ENCODE measurements at places on chromosomes 4 and X.

DNA sequence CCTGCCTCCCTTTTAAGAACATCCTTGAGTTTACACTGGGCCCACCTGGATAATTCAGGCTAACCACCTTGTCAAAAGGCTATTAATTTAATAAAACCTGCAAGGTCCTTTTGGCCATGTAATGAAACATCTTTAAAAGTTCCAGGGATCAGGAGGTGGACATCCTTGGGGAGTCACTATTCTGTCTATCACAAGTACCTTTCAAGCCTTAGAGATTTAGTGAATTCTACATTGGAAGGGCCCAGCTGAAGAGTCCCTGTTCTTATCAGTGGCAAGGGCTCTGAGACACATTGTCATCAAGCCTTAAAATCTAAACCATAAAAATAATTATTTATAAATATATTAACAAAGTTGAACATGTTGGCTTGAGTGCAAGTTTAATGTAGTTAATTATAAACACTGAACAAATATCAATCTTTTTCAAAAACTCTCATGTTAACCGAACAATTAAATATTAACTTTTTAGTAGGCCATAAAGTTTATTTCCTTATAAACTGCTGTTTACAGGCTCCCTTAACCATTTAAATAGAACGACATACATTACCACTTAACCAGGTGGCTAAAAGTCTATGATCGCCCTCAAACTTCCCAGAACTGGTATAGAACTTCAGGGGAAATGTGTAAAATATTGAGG lies 104.4 kb upstream of the CBR4 start:
- no peak for DNase-seq

- no peak for DNase-seq
Observed at GRCh38 chrX:118345045-118345463, 852 bp upstream of the WDR44 start.

- no peak for DNase-seq
Observed at GRCh38 chrX:10365532-10366265, 208.9 kb downstream of the CLCN4 start.

DNA sequence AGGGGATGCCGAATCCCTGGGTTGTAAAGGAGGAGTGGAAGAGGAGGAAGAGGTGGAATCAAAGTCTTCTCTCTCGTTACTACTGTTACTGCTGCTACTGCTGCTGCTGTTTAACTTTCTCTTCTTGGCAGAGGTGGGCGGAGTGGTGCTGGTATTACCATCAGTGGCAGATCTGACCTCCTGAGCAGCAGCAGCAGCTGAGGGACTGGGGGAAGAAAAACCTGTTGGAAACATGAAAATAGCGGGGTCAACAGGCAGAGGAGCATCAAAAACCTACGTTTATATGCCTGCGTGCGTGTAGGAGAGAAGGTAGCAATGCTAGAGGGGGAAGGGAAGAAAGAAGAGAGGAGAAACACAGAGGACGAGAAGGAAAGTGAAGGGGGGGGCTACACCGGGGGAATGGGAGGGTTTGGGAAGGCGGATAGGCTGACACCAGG lies 339 bp downstream of the CUL4B start:
- peak; percentile 20 for DNase-seq

- DNase-seq, result no peak
Observed at GRCh38 chr4:13543032-13543838, 1.1 kb downstream of the NKX3-2 start.

DNA sequence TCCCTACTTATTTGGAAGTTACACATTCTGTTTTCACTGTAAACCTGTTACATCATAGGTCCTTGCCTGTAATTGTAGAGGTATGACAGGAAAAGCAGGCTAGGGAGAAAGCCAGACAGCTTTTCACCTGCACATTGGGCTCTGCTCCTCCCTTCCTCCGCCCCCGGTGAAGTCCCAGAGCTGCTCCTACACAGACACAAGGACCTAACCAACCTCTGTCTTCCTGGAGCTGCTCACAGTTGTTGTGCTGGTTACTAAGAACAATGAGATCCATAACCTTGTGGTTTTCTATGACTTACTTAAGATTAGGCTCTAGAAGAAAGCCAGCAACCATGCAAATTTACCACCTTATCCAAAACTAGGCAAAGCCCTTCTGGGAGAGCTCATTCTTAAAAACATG lies 40.0 kb downstream of the MOSPD2 start:
- no peak for DNase-seq

DNA sequence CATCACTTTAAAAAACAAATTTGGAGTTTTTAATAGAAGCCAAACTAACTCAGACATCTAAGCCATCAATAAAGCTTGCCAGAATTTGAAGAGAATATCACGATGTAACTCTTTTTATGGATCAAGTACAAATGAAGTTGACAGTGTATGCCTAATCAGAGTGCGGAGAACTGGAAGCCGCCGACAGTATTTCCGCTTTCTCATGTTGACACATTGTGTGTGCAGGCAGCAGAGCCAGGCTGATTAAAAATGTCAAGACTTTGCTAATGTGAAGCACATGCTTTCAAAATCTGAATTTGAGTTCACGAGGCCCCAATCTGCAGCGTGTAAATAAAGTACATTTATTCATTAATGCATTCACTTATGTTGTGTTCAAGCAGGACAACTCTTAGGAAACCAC lies 161.2 kb downstream of the TENM3 start:
- no peak for DNase-seq

DNA sequence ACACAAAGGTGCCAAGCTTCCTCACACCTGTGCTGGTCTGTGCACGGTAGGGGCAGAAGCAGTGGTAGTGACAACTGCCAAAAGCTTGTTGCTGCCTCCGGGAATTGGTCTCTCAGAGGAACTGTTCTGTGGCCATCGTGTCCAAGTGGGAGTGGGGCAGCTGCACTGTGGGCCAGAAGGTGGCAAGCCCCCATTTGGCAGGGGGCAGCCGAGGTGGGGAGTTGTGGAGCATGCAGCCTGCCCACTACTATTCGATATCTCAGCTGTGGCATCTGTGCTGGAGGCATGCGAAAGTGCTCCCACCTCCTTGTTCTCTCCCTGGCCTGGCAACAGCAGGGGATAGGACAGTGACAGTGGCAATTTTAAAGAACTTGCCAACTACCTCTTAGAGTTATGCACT lies 192.8 kb downstream of the TBX22 start:
- no peak for DNase-seq

DNA sequence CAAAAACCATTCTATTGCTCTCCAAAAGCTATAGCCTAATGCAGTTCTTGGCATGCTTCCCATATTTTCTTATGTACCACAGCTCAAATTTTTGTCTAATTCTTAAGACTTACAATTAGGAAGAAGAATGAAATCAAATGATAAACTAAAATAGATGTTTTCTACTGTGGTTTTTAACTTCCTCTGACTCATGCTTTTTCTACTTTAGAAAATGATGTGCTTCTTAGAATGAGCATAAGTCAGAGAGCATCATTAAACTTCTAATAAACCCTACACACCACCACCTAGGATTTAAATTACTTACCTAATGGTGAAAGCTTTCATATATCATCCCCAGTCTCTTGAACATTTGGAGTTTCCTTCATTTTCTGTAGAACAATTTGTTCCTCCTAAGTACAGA lies 217.0 kb upstream of the NDST3 start:
- DNase-seq, result no peak

GRCh38 chrX:85378461-85378860 lies 1.0 kb downstream of the POF1B start:
- DNase-seq, result no peak

GRCh38 chr4:4426511-4427120 lies 39.7 kb downstream of the NSG1 start:
- no peak for DNase-seq

DNA sequence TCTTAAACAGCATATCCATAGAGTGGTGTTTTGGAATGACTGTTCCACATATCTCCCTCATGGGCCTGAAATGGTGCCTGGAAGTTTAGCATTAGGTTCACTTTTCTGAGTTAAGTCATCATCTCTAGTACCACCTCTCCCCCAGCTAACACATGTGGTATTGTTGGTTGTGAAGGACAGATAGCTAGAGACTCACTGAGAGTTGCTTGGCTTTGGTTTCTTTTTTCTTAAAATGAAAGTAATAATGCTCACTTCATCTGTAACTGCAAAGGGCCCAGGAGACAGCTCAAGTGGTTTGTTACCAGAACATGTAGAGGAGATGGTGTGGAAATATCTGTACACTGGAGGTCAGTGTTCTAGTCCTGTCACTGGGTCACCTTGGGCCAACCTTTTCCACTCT lies 90.9 kb downstream of the EFNB1 start:
- DNase-seq, result no peak

DNA sequence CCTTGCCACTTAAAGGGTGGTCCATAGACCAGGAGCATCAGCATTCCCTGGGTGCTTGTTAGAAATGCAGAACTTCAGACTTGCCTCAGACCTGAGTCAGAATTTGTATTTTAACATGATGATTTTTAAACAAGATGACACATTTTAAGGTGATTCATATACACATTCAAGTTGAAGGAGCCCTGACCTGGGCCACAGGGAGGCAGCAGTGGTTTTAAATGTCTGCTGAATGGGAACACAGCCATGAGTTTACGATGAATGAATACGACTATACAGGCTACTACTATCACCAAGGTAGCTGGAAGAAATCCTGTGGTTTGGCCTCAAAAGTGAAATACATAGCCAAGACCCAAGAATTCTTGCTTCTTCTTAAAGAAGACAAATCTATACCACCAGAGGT lies 2.9 kb downstream of the HDAC8 start:
- DNase-seq, result no peak

DNA sequence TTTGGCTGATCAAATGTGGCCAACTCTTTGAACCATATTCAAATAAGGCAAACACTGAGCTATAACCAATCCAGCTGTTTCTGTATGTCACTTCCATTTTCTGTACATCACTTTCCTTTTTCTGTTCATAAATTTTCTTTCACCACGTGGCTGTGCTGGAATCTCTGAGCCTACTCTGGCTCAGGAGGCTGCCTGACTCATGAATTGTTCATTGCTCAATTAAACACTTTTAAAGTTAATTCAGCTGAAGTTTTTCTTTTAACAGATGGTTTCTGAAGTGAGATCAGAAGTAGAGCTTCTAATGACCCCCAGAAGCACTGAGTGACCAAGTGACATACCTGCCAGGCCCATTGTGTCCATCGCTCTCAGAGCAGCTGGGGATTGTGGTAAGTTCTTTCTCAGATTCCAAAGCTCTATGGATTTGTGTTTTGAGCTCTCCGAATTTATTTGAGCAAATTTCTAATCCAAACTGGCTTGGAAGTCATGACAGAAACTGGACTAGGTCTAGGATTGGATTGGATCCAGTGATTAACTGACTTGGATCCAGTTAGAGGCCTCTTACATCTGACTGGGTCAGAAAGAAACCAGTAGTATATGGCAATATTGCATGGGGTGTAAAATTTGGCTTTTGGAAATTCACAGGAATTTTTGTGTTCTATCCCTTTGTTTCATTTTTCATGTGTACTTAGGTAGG lies 121.2 kb upstream of the BANK1 start:
- no peak for DNase-seq

DNA sequence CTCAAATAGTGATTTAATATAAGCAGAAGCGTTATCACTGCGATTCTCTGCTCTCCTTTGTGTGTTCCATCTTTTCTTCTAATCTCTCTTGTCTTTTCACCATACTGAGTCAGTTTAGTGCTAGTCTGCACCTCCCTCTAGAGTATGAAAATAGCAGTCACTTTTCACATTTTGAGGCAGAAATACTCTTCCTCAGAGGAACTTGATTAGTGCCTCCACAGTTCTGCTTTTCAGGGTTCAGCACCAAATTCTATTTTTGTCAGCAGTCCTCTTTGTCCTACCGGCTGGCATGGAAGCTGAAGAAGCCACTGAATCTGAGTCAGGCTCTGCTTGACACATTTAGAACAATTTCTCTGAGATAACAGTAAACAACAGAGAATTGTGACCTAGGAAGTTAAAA lies 49.7 kb upstream of the ANKRD17 start:
- DNase-seq, result no peak

- DNase-seq, result no peak
Observed at GRCh38 chr4:123987408-123987807, 590.8 kb downstream of the SPRY1 start.

DNA sequence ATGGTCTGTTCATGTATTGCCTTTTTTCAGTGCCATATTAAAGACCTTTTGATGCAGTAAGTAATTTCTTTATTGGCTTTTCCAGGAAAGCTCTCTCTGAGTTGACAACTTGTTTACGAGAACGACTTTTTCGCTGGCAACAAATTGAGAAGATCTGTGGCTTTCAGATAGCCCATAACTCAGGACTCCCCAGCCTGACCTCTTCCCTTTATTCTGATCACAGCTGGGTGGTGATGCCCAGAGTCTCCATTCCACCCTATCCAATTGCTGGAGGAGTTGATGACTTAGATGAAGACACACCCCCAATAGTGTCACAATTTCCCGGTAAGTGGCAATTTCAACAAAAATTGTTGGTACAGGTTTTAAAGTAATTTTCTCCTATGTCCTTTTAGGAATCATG lies 148.0 kb downstream of the STIM2 start:
- no peak for DNase-seq

DNA sequence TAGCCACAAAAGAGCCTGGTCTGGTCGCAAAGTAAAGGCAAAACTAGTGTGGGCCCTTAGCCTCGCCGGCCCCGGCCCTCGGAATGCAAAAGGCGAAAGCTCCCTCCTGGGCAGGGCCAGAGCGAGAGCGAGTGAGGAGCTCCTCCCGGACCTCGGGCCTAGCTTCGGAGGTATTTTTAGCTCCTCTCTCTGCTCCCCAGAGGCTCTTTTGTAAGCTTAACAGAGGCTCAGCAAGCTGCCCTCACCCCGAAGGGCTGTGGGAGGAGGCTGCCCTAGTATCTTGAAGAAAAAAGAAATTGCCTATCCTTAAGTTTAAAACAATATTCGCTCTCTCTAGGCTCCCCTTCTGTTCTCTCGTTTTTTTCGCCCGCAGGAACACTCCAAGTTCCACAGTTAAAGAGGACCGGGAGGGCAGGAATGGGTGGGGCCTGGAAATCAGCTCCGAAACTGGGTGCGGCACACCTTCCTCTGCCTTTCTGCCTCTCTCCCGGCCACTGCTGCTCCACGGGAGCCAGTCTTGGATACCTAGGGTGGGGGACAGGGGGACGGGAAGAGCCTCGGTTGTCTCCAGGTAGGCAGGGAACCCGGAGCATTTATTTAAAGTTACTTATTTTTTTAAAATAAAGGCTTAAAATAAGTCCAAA lies 12.1 kb downstream of the HAND2 start:
- no peak for DNase-seq

- peak; percentile 5 for DNase-seq
Observed at GRCh38 chrX:136880003-136880451, 498 bp downstream of the RBMX start.

- DNase-seq, result no peak
Observed at GRCh38 chr4:102598762-102599374, 97.7 kb downstream of the NFKB1 start.

- DNase-seq, result no peak
Observed at GRCh38 chrX:109959356-109959871, 43.5 kb upstream of the TMEM164 start.

DNA sequence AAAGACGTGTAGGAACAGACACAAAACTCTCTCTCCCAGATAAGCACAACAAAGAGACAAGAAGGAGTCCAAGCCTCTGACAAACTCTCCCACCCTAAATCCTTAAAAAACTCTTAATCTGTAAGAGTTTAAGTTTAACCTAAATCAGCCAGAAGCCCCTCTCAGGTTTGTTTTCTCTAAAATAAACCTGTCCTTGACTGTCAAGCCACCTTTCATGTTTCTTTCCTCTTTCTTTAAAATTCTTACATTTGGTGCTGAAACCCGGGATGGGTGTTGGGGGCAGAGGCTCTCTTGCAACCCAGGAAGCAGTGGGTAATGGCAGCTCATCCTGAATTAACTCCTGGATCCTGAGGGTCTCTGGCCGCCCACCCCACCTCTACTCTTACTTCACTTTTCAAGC lies 107.8 kb upstream of the TENT5D start:
- no peak for DNase-seq

Measured in activated gamma-delta T cell treated with anti-CD3 and anti-CD28 coated beads, Interleukin-2, amount 50 U/mL, for 16 hours (primary cell).